Uterine smooth muscle cell (primary cell): ENCODE measurements at places on chromosomes 12 and 14. TPM values are rescaled to one million over a fixed set of nuclear protein-coding genes. Genes with fewer than 3 reads are reported as not detected.

OR4L1 gene
- not detected in 2 replicates for total RNA-seq

TAS2R9 gene
- total RNA-seq: 0.12 TPM in 1 of 2 replicates, not detected in the other

CLEC1B gene
- total RNA-seq: not detected in 2 replicates

RGS6 gene
- not detected in 2 replicates for total RNA-seq

PTGDR gene
- under 0.01 and 0.22 TPM in 2 replicates for total RNA-seq
